Activated naive CD4-positive, alpha-beta T cell treated with Interleukin-2 at 50 U/mL for 16 hours (primary cell): ENCODE measurements at places on chromosomes 3 and 15.

DNA sequence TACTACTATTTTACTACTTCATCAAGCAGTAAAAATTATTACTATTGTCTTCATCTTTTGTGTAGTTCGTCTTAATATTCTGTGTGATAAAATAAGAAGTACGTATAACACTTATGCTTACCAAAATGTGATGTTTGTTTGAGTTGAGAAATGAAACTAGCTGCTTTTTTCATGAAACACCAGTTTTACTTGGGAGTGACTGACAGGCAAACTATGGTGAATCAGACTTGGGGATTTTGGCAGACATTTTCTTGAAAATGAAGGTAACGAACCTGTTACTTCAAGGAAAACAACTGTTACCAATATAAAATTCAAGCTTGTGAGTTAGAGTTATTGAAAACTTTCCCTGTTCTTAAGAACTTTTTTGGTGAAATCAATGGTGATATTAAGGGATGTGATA lies 10.3 kb downstream of the U2SURP start:
- no peak for DNase-seq

DNA sequence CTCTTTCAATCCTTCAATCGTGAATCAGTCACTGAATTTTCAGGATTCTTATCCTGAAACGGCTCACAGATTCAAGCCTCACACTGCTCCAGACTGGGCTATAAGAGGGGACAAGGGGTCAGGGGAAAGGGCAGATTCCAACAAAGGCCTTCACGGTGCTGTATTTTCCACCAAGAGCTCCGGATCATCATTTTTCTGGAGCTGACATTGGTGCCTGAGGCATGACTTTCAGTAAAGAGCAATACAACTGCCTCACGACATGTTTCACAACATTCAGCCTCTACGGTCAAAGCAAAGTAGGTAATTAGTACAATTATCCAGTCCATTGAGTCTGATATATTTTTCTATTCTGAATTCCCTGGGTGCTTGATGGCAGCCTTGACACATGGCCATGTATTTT lies 185.0 kb upstream of the PRICKLE2 start:
- DNase-seq, result no peak

DNA sequence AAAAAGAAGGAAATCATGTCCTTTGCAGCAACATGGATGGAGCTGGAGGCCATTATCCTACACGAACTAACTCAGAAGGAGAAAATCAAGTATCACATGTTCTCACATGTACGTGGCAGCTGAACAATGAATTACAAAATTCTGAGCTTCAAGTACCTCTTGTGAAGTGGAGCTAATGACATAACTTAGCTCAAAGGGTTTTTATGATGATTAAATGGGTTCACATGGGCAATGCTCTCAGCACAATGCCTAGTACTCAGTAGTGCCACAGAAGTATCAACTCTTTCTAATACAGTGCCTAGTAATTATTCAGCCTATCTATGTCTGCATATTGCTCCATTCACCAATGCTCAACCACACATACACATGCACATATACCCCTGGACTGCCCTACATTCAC lies 407.5 kb upstream of the WNT5A start:
- DNase-seq, result no peak

DNA sequence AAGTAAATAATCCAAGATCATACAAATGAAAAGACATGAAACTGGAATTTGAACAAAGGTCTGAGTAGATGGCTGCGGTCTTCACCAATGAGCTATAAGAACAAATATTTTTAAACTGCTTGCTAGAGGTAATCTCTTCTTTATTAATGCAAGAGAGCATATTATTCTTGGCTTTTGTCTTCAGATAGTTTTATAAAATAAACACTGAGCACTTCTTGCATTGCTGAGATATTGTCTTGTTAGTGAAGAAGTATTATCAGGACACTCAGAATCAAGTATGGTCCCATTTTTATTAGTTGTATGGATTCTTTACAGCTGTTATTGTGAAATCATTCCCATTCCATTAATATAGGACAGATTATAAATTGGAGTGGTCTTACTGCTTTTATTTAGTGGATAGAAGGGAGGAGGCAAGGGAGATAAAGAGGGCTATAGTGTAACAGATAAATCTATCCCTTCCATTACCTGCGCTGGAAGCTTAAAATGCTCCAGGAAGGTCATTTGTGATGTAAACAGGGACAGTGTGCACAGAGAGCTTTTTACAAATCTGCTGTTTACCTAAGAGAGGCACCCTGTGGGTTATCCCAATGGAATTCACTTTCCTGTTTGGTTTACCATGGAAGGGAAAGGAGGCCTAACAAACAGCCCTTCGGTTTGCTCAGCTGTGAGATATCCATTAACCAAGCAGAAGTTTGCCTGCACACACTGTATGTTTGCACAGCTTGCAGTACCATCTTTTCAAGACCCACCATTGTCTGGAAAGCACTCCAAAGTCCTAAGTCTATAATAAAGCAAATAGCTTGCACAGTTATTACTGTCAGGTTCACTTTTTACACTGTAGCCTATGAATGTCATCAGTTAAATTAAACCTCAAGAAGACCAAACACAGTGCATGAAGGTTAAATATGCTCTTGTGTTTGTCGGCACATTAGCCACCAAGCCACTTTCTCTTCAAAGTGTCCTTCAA lies 347.7 kb upstream of the TGFBR2 start:
- DNase-seq, result no peak

DNA sequence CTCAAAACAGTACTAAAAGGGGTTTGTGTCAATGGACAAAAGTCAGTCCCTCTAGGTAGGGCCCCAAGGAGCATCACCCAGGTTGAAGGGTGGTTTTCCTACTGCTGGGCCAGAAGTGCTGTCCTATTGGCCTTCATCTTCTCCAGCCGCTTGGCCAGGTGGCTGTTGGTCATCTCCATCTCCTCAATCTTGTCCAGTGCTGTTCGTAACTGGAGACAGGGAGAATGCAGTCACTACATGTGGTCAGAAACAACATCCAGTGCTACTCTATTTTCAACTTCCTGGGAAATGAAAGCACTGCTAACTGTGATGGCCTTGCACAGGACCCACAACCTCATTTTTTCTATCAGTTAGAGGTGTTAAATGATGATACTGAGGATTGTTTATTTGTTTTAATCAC lies 60.4 kb downstream of the MLH1 start:
- no peak for DNase-seq

- no peak for DNase-seq
Measured at GRCh38 chr15:66132251-66132816, 121.2 kb downstream of the MEGF11 start.

GRCh38 chr3:53712817-53713388 lies 133.3 kb downstream of the CHDH start:
- DNase-seq, result no peak

- no peak for DNase-seq
Measured at GRCh38 chr3:68996356-68996995, 17.0 kb downstream of the EOGT start.

GRCh38 chr15:69701198-69701597 lies 248.6 kb downstream of the RPLP1 start:
- DNase-seq, result no peak

DNA sequence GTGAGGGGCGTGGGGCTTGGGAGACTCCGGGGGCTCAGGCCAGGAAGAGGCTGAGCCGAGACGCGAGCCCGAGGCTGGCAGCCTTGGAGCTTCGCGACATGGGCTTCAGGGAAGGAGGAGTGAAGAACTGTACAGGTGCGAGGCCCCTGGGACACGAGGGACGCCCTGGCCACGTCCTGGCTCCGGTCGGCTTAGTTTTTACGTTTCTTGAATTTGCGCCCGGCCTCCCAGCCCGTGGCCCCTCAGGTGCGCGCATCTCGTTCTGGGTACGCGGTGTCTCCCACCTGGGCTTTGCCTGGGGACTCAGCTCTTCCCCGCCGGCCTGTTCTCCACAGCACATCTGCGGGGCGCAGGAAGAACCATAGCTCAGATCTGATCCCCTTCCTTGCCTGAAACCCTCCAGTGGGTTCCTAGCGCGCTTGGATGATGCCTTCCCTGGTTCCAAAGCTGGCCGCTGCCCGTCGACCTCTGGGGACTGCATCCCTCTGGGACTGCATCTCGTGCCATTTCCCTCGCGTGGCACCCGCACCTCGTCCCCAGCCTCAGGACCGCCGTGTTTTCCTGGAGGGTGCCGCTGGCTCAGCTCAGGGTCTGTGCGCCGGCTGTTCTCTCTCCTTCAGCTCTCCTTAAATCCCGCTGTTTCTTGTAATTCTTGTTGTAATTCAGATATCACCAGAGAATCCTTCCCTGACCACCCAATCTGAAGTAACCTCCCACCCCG lies 614 bp downstream of the CHCHD6 start:
- DNase-seq, result no peak

DNA sequence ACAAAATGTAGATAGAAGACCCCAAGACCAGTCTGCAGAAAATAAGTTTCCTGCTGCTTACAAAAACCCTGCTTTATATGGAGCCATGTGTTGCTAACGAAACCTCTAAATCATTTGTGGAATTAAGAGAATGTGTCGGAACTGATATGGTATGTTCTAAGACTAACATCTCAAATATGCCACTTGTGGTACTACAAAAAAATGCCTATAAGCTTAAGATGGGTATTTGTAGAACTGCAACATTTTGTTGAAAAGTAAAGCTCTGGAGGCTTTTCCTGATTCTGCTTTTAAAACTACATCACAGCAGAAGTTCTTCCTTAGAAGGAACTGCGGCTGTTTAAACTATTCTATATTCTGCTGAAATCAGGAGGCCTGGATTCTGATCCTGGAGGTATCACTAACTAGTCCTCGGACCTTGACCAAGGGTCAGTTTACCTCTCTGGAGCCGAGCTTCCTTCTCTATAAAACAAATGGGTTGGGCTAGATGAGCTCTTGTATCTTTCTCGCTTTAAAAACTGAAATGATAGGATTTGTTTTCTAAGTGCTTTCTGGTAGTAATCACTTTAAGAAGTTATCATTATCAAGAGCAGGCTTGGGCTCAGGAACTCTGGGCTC lies 74.9 kb downstream of the RAD18 start:
- no peak for DNase-seq
